Omental fat pad (tissue), 4 donors: ENCODE measurements at places on chromosomes 11 and 22. TPM values are rescaled to one million over a fixed set of nuclear protein-coding genes. Genes with fewer than 3 reads are reported as not detected.

The SCO2 gene
- total RNA-seq: 2.8 TPM

The LRRC75B gene
- total RNA-seq: 4.7 TPM

The DDX25 gene
- total RNA-seq: not detected

The NCF4 gene
- 31.6 TPM for total RNA-seq

The OR5D13 gene
- not detected for total RNA-seq
